ENCODE measurements at places on chromosomes 7 and 10.

GRCh38 chr10:77744245-77744644 is 106.6 kb upstream of the KCNMA1 start:
- no peak for DNase-seq

- DNase-seq: no peak
Measured at GRCh38 chr10:53646525-53646924, 873.9 kb upstream of the MBL2 start.

DNA sequence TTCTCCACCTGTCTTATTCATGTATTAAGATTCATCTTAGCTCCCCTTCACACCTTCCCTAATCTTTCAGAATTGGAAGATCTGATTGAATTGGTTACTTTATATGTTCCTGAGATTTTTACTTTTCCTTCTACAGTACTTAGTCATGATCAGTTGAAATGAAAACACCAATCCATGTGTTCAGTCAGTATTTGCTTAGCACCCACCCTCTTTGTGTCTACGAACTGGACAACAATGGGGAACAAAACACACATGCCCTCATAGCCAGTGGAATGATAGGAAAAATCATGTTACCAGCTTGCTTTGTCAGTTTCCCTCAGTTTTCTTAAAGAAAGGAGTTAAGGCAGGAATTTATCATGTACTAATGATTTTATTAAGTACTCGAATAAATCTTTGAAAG is 2.0 kb downstream of the MASTL start:
- no peak for DNase-seq

GRCh38 chr10:70588859-70589570 is 13.5 kb downstream of the PRF1 start:
- DNase-seq: no peak

- DNase-seq: peak; percentile 70
Measured at GRCh38 chr10:70758757-70759514, 26.2 kb downstream of the TBATA start.

DNA sequence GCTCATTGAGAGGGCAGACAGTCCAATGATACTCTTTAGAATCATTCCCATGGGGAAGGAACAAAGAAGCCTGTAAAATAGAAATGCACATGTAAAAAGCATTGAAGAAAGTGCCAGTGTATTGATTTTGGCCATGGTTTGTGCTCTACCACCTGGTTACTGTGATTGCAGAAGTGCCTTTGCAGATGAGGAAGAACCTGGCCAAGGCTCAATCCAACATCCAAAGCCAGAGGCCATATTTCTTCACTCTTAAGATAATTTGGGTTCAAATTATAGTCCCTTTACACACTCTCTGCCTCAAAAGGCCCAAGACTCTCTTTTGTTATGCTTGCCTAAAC is 122.1 kb downstream of the EGFR start:
- no peak for DNase-seq

- no peak for DNase-seq
Measured at GRCh38 chr7:85191383-85191782, 4.5 kb upstream of the SEMA3D start.

DNA sequence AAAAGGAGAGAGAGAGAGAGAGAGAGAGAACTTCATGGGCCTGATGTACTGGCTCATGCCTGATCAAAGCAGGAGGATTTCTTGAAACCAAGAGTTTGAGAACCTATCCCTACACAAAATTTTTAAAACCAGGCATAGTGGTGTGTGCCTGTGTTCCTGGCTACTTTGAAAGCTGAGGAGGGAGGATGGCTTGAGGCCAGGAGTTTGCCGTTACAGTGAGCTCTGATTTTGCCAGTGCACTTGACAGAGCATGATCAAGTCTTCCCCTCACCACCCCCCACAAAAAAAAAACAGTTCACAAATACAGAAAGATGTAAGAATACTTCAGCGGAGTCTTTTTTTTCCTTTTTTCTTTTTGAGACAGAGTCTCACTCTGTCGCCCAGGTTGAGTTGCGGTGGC is 52.1 kb upstream of the CCAR1 start:
- DNase-seq: no peak

GRCh38 chr7:48114115-48114514 is 25.1 kb downstream of the UPP1 start:
- no peak for DNase-seq

GRCh38 chr7:44727158-44727936 is 21.3 kb upstream of the ZMIZ2 start:
- DNase-seq: no peak

DNA sequence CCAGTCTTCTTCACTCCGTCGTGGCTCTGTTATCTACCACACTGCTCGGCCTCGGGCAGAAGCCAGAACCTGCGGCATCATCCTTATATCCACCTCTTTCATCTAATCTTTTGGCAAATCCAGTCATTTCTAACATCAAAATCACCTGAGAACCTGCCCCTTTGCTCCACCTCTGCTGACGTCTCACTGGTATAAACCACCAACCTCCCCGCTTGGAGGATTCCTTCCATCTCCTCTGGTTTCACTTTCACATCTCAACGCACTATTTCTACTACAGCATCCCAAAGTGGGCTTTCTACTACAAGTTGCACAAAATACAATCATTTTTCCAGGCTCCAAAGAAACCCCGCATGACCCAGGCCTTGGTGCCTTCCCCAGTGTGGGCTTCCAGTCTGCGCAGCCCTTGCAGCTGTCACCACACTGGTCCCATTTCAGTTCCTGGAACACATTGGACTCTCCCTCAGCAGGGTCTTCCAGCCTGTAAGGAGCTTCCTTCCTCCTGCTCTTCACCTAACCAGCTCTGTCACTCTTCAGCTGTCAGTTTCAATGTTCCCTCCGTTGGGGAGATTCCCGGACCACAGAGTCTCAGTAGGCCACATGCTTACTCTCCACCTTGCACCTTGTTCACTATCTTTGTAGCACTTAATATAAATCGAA is 85.0 kb downstream of the PRKCQ start:
- DNase-seq: no peak

DNA sequence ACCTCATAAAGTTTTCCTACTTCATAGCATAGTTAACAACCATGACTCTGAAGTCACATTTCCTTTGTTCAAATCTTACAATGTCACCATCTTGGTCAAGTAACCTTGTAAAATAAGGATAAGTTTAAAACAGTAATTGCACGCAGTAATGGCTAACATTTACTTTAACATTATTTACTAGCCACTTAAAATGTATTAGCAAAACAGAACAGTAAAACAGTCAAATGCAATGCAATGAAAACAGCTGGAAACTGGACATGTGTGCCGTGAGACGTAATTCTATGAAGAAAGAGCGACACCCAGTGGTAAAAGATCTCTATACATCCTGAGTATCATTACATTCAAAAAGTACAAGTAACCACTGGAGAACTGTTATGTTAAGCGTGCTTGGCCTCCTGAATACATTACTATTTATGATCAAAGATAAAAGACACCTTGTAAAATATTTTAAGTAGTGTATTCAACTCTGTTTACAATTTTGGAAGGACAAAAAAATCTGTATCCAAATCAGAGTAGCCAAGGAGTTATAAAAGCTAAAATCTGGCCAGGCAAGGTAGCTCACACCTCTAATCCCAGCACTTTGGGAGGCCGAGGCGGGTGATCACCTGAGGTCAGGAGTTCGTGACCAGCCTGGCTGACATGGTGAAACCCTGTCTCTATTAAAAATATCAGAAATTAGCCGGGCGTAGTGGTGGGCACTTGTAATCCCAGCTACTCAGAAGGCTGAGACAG is 27.2 kb downstream of the ATE1 start:
- DNase-seq: peak; percentile 21

DNA sequence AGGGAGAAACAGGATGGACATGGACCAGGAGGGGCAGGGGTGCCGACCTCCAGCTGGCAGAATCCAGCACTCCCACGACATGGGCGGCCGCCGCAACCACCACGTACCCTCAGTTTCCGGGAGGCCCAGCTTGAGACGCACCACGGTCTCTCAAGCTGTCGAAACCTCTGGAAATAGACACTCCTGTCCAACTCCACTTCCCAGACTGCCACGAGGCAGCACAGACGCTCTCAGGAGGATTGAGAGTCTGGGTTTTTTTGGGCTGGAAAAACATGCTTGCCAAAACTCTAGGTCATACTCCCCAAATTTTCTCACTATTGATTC is 37.9 kb upstream of the PDGFA start:
- no peak for DNase-seq

DNA sequence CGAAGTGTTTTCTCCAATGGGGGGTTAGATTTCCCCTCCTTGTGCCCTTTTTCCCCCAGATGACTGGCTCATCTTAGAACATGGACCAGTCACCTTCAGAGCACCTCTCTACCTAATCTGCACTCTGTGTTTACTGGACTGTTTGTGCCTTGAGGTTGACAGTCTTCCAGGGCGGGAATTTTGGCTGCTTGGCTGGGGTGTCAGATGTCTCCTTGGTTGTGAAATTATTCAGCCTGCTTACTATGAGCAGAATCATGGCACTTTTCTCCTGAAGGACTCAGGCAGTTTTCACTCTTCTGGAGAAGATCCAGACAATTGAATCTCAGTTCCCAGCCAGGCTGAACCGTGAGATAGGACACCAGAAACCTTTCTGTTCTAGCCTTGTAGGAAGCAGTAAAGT is 60.3 kb upstream of the NFKB2 start:
- no peak for DNase-seq

- no peak for DNase-seq
Measured at GRCh38 chr7:36217961-36218284, 64.9 kb downstream of the EEPD1 start.

DNA sequence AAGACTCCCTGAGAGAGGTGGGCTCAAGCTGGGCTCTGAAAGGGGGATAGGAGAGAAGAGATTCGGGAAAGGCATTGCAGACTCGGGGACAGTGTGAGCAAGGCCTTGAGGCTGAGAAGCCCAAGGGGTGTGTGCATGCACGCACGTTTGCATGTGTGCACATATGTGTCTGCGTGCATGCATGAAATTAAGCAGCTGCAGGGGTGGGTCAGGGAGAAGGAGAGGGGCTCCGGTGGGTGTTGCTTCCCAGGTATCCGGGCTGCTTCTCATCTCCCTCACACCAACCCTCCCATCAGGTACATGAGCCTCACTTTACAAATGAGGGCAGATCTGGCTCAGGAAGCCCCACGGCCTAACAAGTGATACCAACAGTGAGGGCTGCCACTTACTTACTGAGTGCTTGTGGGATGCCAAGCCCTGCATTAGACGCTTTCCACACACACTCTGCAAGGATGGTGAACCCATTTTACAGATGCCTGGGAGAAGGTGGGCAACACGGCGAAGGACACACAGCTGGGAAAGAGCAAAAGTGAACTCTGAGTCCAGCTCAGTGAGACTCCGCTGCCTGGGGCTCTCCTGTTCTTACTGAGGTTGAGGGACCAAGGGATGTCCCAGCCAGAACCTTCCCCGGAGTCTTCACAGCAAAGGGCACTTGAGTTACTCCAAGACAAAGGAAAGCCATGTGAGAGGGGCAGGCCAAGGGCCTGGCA is 26.4 kb downstream of the ZCCHC24 start:
- DNase-seq: no peak

GRCh38 chr10:44517635-44518034 is 132.7 kb upstream of the CXCL12 start:
- no peak for DNase-seq

DNA sequence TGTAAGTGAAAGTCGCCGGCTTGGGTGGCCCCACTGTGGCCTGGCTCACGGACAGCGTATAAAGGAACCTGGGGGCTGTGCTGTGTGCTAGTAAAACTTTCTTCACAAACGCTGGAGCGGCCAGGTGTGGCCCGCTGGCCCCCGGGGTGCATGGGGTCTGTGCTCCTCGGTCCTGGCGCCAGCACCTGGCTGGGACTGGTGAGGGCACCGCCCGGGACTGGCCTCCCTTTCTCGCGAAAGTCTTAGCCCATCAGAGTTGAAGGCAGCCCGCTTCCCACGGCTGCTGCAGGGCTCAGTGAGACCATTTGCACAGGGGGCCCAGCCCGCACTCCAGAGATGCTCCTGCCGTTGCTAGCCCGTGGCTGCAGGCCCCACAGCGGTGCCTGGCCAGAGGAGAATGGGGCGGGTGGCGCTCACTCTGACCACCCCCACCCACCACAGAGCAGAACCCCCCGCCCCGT is 5.8 kb downstream of the PWWP2B start:
- DNase-seq: no peak

DNA sequence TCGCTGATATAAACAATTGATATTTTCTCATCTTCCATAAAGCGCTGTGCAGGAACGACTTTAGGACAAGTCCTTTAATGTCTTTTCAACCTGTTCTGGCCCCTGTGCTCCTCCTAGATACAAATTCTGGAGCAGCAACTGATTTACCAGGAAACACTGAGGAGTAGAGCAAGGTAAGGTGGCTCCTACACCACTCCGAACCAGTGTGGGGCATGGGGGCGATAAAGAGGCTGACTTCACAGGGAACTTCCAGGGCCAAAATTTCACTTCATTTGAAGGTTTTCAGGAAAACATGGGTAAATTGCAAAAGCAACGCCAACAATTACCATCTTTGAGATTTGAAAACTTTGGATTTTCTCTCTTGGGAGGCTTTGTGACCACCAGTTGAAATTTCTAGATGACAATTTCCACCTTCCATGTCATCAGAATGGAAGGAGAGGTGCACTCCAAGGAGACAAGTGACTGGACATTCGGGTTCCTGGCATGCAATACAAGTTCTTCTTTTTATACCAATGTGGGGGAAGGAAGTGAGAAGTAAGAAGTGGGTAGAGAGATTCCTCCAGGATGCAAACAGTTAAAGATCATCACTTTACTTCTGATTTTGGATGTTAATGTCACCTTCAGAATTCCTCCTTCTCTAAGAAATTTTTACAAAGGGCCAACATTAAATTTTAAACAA is 118.5 kb downstream of the FAM107B start:
- DNase-seq: no peak

- DNase-seq: peak; percentile 27
Measured at GRCh38 chr7:51062222-51062987, 254.2 kb downstream of the COBL start.

DNA sequence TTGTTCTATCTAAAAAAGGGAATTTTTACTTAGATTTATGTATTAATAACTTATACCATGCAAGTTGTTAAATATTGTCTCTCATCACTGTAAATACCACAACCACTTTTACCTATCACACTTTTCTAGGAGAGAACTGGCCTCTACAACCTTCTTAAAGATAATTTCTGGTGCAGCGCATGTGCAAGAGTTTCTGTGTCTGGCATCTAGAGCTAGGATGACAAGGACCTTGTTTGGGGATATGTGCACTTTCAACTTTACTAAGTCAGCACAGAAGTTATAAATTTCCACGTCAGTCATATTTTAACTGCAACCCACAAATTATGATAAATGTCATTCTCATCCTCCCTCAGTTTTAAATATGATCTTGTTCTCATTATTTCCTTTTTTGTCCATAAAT is 156.9 kb upstream of the ADCY1 start:
- DNase-seq: no peak

DNA sequence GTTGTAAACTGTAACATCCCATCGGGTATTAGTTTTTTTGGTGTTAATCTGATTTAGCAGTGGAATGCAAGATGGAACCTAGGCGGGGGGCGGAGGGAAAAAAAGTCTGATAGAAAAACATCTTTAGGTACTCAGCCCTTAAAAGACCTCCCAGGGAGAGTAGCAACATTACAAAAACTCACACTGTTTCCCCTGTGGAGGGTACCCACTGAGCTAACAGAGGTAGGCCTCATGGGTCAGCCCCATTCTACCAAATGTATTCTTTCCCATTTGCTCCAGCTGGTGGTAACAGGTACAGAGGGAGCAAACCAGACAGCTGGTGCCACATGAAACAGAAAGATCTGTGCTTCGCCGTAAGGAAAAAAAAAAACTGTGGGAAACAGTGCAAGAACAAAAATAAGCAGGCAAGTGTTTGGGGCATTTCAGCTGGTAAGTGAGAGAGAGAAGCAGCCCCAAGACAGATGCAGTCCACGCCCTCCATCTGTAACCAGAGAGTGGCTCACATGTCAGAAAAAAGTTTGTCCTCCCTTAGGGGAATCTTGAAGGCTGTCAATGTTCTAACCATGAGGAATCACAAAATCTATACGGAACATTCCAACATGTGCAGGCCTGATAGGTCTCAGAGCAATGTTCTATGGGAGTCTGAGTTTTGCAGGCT is 65.3 kb downstream of the HOXA1 start:
- no peak for DNase-seq
